ENCODE measurements at places on chromosomes 7 and 10.

- DNase-seq = no peak
- no peaks in the 10 kb centered on the region for H3K36me3 ChIP-seq
- H3K27me3 ChIP-seq = no peaks in the 10 kb centered on the region
- peak overlapping the region; percentile 82 for H3K27ac ChIP-seq
- H3K4me1 ChIP-seq = peaks cover 30% of the 10 kb centered on the region
Measured at GRCh38 chr10:121594623-121595350, 3.5 kb downstream of the FGFR2 start.

- no peaks in the 10 kb centered on the region for H3K4me1 ChIP-seq
- no peak overlapping the region for H3K4me3 ChIP-seq
- DNase-seq = no peak
- no peak overlapping the region for H3K27ac ChIP-seq
Measured at GRCh38 chr7:47873762-47874161, 74.5 kb downstream of the PKD1L1 start.

- no peak overlapping the region for H3K4me3 ChIP-seq
- H3K36me3 ChIP-seq = no peaks in the 10 kb centered on the region
- DNase-seq = no peak
- no peaks in the 10 kb centered on the region for H3K27me3 ChIP-seq
Measured at GRCh38 chr10:43902842-43903241, 254.2 kb upstream of the ZNF32 start.

GRCh38 chr10:35433851-35434426, 97.6 kb downstream of the CCNY start:
- no peak overlapping the region for H3K27ac ChIP-seq
- H3K4me3 ChIP-seq = no peak overlapping the region
- no peaks in the 10 kb centered on the region for H3K4me1 ChIP-seq
- no peaks in the 10 kb centered on the region for H3K36me3 ChIP-seq

- no peaks in the 10 kb centered on the region for H3K36me3 ChIP-seq
- peaks cover 89% of the 10 kb centered on the region for H3K4me1 ChIP-seq
Measured at GRCh38 chr7:75716992-75717626, 21.6 kb downstream of the HIP1 start.

GRCh38 chr10:117363028-117363427, 12.2 kb downstream of the PDZD8 start:
- no peak for DNase-seq
- no peaks in the 10 kb centered on the region for H3K4me1 ChIP-seq
- H3K4me3 ChIP-seq = no peak overlapping the region
- no peaks in the 10 kb centered on the region for H3K36me3 ChIP-seq
- H3K27ac ChIP-seq = no peak overlapping the region
- no peaks in the 10 kb centered on the region for H3K27me3 ChIP-seq

- DNase-seq = no peak
- no peak overlapping the region for H3K4me3 ChIP-seq
- no peaks in the 10 kb centered on the region for H3K36me3 ChIP-seq
- no peaks in the 10 kb centered on the region for H3K4me1 ChIP-seq
- H3K27me3 ChIP-seq = no peaks in the 10 kb centered on the region
Measured at GRCh38 chr7:82312646-82313045, 130.9 kb downstream of the CACNA2D1 start.

- DNase-seq = no peak
- H3K4me3 ChIP-seq = no peak overlapping the region
Measured at GRCh38 chr7:102018876-102019275, 201.4 kb downstream of the CUX1 start.

DNA sequence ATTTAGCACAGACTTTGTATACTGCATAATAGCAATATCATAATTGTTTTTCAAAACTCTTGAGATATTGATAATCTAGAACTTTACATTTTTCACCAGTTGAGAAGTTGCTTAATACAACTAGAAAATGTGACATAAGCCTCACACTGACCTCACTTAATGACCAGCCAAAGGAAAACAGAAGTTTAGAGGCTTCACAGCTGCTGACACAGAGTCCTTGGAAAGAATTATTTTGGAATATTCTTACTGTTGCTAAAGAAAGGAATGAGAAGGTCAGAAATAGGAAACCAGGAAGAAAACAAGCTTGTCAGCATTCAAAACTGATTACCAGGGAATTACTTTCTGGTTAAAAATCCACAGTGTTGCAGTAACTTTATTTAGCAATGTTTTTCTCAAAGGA, 35.5 kb upstream of the WASL start:
- no peak overlapping the region for H3K27ac ChIP-seq
- H3K36me3 ChIP-seq = no peaks in the 10 kb centered on the region
- no peak for DNase-seq
- H3K4me3 ChIP-seq = no peak overlapping the region
- no peaks in the 10 kb centered on the region for H3K4me1 ChIP-seq

DNA sequence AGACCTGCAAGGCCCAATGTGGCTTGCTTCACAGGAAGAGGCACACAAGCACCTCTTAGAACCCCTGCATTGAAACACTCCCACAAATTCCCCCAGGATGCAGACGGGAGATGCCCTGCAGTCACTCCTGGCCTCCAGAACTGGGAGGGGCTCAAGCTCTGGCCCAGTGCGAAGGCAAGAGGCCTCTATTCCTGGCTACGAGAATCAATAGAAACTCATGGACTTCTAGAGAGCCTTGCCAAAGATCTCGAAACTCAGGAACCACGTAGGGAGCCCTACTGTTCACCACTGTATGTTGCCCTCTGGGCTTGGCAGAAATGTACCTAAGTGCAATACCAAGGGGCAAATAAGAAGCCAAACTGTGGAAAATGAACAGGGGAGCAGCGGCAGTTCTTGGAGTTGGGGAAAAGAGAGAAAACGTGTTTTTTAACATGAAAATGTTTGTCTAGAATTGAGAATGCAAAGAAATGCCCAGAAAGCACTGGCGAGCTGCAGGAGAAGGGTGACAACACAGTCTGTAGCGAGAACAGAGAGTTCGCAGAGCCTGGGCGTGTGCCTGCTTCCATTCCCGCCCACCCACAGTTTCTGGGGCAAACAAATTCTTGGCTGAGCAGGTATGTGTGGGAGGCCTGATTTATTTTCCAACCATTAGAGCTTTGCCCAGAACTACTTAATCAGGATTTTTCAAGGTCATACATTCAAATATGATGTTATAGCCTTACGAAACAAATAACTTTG, 260.5 kb upstream of the KLF14 start:
- H3K4me1 ChIP-seq = peaks cover 92% of the 10 kb centered on the region
- H3K27ac ChIP-seq = peak overlapping the region; percentile 48
- DNase-seq = peak; percentile 60
- H3K36me3 ChIP-seq = peaks cover 2% of the 10 kb centered on the region
- no peak overlapping the region for H3K4me3 ChIP-seq
- H3K27me3 ChIP-seq = no peaks in the 10 kb centered on the region

DNA sequence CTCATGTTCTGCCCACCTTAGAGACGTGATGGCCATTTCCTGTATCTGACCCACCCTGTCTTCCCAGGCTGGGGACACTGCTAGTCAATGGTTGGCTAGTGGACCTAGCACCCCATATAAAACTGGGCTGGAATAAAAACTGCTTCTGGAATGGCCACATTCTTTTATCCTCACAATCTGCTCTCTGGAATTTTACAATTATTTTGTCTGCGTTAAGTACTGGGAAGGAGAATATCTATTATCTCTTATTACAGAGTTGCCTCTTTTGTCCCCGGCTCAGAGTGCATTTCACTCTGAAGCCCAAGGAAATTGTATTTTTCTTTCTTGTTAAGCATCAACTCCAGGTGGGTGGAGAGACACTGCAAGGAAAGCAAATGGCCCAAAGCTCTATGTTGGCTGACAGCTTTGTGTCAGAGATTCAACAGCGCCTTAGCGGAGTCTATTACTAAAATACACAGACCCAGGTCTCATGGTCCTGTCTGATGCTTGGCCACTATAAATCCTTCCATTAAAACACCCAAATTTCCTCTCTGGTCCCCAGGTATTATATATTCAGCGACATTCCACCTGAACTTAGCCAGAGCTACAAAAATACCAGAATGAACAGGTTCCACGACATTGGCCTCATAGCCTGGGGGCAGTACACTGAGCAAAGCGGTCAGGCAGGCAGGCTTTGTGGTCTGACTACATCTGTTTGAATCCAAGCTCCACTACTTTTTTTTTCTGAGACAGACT, 121.7 kb downstream of the PRPF18 start:
- no peak for DNase-seq
- H3K27me3 ChIP-seq = no peaks in the 10 kb centered on the region
- no peaks in the 10 kb centered on the region for H3K36me3 ChIP-seq

GRCh38 chr7:134394056-134394455, 64.8 kb downstream of the AKR1B1 start:
- H3K27ac ChIP-seq = no peak overlapping the region
- H3K4me1 ChIP-seq = no peaks in the 10 kb centered on the region
- H3K27me3 ChIP-seq = no peaks in the 10 kb centered on the region
- H3K4me3 ChIP-seq = no peak overlapping the region

GRCh38 chr7:115630049-115630448, 400.5 kb downstream of the TFEC start:
- no peaks in the 10 kb centered on the region for H3K4me1 ChIP-seq
- H3K27ac ChIP-seq = no peak overlapping the region
- no peaks in the 10 kb centered on the region for H3K27me3 ChIP-seq

DNA sequence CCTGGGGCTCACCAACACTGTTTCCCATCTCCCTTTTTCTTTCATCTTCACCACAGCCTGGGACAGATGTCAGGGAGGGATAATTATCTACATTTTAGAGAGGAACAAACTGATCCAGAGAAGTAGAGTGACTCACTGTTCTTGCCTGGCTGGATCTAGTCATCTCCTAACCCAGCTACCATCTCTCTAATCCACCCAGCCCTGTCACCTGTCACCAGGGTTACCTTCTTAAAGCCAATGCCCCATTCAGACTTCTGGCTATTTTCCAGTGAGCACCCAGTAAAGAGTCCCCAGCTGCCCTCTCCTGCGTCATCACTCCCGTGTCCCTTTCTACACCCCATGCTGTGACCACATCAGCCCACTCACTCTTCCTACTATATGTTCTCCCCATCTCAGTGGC, 68.4 kb upstream of the DUSP5 start:
- H3K27ac ChIP-seq = no peak overlapping the region
- no peak for DNase-seq
- no peaks in the 10 kb centered on the region for H3K27me3 ChIP-seq

GRCh38 chr10:49831352-49832035, 69.4 kb upstream of the OGDHL start:
- no peaks in the 10 kb centered on the region for H3K27me3 ChIP-seq
- H3K4me1 ChIP-seq = no peaks in the 10 kb centered on the region
- H3K36me3 ChIP-seq = peaks cover 20% of the 10 kb centered on the region
- H3K4me3 ChIP-seq = no peak overlapping the region

GRCh38 chr7:134046594-134047128, 80.5 kb upstream of the LRGUK start:
- H3K27ac ChIP-seq = no peak overlapping the region
- H3K4me3 ChIP-seq = no peak overlapping the region
- no peaks in the 10 kb centered on the region for H3K36me3 ChIP-seq
- DNase-seq = no peak

DNA sequence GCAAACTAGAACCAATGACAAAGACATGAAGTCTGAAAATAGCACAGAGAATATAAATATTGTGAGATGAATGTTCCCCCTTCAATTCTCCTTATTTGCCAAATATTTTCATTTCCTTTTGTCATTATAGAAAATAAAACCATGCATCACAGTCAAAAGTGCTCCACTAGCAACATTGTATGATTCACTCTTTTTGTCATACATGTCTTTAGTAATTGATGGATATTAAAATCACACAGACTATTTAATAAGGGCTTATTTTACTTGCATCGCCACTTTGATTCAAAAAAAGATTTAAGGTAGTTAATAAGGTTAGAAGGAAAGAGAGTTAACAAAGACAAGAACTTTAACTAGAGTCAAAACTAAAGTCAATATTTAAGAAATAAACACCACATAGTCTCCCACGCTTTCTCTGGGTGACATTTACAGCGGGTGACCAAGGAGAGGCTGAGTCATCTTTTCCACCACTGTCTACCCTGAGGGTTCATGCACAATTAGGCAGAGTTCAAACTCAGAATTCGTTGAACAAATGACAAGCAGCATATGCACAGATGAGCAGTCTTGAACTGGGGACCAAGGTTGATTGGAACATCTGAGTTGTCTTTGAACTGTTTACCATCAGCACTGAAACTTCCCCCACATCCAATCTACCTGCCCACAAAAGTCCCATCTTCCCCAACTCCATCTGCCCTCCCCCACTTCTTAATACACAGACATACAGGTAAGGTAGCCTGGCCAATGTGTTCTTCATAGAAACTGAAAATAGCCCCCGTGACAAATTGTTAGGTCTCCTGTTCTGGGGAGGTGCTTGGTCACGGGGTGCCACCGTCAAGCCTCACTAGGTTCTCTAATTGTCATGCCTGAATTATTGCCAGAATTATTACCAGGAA, 42.5 kb downstream of the C7orf25 start:
- peaks cover 7% of the 10 kb centered on the region for H3K27me3 ChIP-seq
- no peaks in the 10 kb centered on the region for H3K4me1 ChIP-seq
- no peak overlapping the region for H3K4me3 ChIP-seq
- DNase-seq = no peak

DNA sequence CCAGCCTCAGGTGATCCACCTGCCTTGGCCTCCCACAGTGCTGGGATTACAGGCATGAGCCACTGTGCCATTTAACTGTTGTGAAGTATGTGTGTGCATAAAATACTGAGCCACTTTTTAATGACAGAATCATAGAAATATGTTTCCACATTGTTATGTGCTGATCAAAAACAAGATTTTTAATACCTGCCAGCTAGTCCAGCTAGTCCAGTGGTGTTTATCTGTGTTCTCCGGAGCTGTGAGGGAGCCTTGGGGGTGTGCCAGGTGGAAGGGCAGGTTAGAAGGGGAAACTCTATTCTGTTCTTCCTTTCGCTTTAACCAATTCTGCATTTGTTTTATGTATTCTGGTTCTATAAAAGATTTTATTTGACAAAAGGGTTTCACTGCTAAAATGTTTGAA, 7.0 kb downstream of the FAM221A start:
- H3K4me3 ChIP-seq = no peak overlapping the region
- H3K27ac ChIP-seq = no peak overlapping the region
- H3K36me3 ChIP-seq = peaks cover 20% of the 10 kb centered on the region
- no peaks in the 10 kb centered on the region for H3K4me1 ChIP-seq
- H3K27me3 ChIP-seq = no peaks in the 10 kb centered on the region
- no peak for DNase-seq

DNA sequence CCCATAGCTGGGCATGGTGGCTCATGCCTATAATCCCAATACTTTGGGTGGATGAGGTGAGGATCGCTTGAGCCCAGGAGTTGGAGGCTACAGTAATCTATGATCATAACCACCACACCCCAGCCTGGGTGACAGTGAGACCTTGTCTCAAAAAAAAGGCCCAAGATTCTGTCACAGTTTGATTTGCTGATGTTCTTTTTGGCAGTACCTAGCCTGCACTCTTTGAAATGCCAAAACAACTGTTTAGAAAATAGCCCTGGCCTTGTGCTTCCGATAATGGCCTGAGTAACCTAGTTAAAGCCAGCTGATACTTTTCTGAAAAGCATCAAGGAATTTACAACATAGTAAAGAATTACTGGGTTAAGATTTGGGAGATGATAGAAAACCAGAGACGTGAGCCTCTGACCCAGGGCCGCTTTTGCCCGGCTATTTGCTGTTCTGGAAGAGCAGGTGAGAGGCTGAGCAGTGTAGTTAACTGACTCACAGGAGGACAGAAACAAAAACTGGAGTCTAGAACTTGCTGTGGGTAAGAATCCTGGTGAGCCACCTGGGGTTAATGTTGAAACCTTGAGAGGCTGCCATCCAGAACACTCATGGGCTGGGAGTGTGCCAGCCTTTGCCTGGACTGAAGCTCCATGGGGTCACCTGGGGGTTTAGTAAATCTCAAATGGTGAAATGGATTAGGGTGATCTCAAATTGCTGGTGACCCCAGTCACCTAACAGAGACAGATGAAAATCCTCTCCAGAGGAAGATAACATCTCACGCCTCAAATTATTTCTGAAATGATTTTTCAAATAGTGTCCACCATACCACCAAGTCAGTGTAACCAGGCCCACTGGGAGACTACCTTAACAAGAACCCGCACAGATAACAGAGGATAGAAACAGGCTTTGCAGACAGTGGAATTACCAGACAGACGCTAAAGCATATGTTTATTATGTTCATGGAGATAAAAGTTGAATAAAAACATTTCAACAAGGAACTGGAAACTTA, 51.8 kb downstream of the GALNT11 start:
- peaks cover 9% of the 10 kb centered on the region for H3K4me1 ChIP-seq

All from tibial artery (tissue), 4 donors.